NCI-H1436 treated with DMSO at 0.1 percent for 48 hours (cell line): ENCODE measurements at places on chromosomes 1 and 21.
A peak's percentile ranks its signal among the peaks of the same experiment; 100 is the strongest.

GRCh38 chr1:27597516-27598294, 6.2 kb downstream of the AHDC1 start:
- no peak for DNase-seq

DNA sequence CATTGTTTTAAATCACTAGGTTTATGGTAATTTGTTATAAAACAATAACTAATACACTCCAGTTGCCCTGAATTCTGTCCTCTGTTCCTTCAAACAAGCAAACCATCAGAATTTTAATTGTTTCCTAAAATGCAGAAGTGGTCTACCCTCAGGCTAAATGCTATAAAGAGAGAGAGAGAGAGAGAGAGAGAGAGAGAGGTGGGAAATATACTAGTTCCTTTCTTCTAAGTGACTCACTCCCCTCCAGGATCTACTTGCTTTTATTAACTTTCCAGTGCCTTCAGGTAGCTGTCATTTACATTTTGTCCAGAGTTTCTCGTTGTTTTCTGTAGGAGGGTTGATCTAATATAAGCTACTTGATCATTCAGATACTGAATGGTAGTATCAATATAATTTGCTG, 26.4 kb downstream of the LRRC53 start:
- no peak for DNase-seq

DNA sequence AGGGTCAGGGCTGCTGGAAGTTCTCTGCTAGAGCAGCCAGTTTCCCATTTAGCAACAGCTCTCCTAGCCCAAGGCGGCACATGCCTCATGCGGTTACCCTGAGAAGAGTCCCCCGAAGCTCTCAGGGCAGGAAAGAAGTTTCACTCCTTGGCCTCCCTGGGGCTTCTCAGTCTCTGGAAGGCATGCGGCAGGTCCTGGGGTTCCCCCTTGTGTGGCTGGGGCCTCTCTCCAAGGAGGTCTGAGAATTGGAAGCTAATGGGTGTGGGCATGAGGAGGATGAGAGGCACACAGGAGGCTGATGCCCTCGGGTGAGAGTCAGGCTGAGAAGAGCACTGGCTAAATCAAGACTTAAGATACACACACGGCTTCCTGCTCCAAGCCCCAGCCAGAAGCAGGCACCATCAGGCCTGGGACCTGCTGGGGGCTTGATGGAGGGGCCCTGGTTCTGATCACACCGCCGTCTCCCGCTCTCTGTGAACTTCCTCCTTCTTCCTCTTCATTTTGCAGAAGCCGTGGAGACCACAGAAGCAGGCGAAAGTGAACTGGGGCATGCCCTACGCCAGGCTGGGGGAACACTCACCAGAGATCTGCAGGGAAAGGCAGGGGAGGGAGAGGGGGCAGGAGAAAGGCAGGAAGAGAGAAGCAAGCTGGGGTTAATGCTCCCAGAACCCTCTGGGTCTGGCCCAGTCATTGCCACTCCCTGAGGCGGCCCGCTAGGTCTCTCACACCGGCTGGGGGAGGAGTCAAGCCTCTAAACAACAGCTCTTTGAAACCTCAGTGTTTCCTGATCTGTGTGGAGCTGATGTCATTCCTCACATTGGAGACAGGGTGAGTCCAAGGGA, 15.1 kb downstream of the BLACAT1 start:
- DNase-seq: peak; percentile 91

GRCh38 chr1:203625628-203626019, 1.0 kb upstream of the ATP2B4 start:
- peak; percentile 26 for DNase-seq

DNA sequence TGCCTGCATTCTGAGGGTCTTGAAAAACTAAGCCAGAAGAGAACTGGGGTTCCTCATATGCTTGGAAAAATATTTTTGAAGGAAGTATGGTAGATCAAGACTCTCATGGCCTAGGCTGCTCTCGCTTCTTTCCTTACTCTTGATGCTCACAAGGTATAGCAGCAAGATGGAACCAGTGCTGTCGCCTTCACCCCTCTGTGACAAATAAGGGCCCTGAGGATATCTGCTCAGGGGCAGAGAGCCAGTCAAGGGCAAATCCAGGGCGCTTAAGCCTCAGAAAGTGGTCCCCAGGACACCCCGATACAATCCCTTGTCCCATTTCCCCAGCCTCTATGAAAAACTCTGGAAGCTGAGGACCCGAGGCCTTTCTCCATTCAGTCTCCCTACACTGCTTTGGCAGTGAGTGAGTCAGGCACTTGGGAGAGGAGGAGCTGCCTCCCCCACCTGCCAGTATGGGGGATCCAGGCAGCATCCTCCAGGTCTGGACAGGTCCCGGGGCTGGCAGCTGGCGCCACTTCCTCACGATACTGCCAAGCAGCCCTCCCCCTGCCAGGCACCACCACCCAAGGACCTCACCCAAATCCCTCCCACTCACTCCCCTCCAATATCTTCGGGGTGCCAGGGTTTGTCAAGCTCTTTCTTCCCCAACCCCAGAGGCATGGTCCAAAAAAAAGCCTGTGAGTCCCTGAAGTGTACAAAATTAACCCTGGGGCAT, 1.3 kb downstream of the IGSF9 start:
- DNase-seq: no peak

DNA sequence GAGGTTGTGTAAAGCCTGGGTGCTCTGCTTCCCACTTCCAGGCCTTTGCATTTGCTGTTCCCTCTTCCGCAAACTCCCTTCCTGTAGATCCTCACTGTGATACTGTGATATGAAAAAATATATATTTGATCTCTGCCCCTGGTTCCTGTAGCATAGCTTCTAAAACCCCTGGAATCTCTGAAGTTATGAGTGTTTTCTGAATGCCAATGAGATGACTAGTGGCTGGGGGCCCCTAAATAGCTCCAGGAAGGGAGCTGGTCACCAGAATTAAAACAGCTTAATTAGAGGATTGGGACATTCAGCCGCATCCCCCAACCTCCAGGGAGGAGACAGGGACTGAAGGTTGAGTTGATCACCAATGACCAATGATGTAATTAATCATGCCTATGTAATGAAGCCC, 21.9 kb downstream of the DUSP10 start:
- no peak for DNase-seq

GRCh38 chr1:96863449-96863848, 141.9 kb downstream of the PTBP2 start:
- DNase-seq: no peak

DNA sequence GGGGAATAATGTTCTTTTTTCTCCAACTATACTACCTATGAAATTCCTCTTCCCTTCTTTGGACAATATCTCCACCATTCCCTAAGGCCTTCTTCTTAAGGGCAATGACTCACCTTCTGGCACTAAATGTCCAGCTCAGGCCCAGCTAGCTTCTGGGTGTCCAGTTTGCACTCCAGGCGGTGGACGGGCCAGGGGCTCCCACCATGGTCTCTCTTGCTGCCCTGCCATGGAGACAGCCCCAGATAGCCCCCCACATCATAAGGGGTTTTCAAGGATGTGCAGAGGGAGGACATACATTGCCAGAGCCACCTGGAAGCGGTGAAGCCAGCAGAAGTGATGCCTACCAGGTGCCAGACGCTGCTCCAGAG, 43.8 kb downstream of the C1orf198 start:
- no peak for DNase-seq

DNA sequence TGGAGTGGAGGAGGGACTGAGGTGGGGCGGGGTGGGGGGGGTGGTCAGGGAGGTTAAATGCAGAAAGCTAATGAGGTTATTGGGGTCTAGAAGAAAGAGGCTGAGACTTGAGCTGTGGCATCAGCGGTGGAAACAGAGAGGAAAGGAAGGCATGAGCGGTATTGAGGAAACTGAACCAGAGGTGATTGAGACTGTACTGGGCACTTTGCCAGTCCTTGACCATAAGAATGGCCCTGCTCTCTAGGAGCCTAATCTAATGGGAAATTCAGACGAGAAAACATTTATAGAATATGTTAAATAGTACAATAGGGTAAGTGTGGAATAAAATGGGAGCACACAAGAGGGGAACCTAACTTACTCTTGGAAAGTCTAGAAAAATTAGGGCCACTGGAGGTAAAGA, 23.7 kb downstream of the SLC44A3 start:
- no peak for DNase-seq

DNA sequence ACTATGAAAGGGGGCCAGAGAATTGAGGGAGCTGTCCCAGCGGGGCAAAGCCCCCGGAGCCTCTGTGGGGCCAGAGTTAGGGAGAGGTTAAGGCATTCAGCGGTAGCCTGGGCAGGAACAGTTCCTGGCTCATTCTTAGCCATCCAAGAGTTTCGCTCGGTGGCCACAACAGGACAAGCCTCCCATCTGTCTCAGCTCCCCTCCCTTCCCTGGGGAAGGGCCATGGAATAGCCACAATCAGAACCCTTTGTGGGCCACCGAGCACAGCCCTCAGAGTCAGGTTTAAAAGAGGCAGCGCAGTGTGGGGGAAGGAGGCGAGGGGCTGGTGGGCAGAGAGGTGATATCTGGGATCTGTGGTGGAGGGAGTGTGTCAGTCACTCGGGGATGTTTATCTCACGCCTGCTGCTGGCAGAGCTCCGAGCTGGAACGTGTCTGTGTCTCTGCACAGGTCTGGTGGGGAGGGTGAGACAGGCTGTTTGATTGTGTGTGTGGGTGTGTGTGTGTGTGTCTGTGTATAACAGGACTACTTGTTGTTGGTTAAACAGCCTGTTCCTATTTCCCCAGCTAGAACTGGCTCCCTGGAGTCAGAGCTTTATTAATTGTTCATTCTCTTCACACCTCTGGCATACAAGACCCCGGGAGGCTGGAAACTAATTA, 49.6 kb upstream of the GOLT1A start:
- no peak for DNase-seq

DNA sequence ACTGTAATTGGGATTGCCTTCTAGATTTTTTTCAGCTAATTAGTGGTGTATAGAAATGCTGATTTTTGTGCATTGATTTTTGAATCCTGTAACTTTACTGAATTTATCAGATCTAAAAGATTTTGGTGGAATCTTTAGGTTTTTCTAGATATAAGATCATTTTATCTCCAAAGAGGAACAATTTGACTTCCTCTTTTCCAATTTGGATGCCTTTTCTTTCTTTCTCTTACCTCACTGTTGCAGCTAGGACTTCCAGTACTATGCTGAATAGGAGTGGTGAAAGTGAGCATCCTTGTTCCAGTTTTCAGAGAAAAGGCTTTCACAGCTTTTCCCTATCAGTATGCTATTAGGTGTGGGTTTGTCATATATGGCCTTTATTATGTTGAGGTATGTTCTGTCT, 53.6 kb downstream of the TESK2 start:
- no peak for DNase-seq

DNA sequence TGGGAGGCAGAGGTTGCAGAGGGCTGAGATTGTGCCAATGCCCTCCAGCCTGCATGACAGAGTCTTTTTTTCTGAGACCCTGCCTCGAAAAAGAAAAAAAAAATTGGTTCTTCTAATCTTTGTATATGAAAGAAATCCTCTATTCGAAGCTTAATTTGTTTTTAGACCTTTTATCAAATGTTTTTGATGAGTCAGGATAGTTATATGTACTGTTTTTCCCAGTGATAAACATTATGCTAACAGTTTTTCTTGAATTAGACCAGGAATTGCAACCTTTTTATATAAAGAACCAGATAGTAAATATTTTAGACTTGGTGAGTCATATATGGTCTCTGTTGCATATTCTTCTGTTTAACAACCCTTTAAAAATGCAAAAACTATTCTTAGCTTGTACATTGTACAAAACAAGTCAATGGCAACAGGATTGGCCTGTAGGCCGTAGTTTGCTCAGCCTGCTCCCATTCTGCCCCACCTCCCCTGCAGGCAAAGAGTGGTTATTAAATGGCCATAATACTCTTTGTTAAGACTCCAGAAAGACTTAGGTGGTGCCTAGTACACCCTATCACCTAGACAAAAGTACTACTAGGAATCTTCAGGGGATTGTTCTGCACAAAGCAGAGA, 45.2 kb downstream of the LYST start:
- DNase-seq: no peak

GRCh38 chr1:31802190-31803150, 13.4 kb downstream of the SPOCD1 start:
- no peak for DNase-seq

DNA sequence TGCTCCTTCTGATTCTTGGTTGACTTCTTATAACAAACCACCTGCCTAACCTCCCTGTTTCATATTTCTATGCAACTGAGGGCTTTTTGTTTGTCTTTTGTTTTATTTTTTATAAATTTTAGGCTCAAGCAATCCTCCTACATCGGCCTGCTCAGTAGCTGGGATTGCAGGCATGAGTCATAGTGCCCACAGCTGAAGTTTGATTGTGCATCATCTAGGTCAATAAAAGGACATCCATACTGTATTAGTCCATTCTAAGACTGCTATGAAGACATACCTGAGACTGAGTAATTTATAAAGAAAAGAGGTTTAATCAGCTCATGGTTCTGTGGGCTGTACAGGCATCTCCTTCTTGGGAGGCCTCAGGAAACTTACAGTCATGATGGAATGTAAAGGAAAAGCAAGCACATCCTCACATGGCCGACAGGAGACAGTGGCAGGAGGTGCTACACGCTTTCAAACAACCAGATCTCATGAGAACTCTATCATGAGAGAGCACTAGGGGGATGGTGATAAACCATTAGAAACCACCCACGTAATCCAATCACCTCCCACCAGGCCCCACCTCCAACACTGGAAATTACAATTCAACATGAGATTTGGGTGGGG, 285.0 kb downstream of the SIPA1L2 start:
- no peak for DNase-seq

GRCh38 chr1:9927259-9927658, 15.9 kb downstream of the LZIC start:
- DNase-seq: no peak

DNA sequence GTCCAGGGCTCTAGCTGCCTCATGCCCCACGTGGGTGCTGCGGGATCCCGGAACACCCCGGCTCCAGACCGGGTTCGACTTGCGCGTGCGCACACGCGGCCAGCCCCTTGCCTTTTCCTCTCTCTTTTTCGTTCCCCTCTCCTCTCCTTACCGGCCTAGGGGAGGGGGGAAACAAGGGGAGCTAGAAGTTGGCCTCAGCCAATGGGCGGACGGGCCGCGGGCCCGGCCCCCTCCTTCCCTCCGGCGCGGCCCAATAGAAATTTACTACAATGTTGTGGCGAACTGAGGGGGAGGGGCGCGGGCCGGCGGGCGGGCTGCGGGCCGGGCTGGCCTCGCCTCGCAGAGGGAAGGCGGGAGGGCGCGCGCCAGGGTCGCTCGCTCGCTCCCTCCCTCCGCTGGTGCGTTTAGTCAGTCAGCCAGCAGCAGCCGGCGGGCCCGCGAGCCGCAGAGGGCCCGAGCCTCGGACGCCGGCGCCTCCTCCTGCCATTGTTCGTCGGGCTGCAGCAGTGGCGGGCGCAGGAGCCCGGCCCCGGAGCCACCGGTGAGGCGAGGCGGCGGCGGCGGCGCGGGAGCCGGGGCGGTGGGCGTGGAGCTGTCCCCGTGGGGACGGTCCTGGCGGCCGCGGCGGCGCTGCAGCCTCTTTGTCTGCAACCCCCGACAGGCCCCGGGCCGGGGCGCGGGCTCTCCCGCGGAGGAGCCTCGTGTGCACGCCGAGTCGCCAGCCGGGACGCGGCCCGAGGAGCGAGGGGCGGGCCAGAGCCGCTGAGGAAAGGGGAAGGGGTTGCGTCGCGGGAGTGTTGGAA, at the start of gene EPB41:
EPB41 (plus strand) TSS at position 342 of the 803 bp plus-strand sequence. CDS start 72,869 bp downstream, outside the sequence.
- peak; percentile 91 for DNase-seq
